ENCODE measurements at places on chromosomes 2 and 18. TPM values are rescaled to one million over a fixed set of nuclear protein-coding genes. Genes with fewer than 3 reads are reported as not detected.
A peak's percentile ranks its signal among the peaks of the same experiment; 100 is the strongest.

GRCh38 chr2:84904717-84905174 lies 710 bp upstream of the TMSB10 start:
- peak; percentile 85 for DNase-seq

Gene FEV
- not detected for total RNA-seq

Gene EXOC6B
- total RNA-seq: 31.2 TPM

DNA sequence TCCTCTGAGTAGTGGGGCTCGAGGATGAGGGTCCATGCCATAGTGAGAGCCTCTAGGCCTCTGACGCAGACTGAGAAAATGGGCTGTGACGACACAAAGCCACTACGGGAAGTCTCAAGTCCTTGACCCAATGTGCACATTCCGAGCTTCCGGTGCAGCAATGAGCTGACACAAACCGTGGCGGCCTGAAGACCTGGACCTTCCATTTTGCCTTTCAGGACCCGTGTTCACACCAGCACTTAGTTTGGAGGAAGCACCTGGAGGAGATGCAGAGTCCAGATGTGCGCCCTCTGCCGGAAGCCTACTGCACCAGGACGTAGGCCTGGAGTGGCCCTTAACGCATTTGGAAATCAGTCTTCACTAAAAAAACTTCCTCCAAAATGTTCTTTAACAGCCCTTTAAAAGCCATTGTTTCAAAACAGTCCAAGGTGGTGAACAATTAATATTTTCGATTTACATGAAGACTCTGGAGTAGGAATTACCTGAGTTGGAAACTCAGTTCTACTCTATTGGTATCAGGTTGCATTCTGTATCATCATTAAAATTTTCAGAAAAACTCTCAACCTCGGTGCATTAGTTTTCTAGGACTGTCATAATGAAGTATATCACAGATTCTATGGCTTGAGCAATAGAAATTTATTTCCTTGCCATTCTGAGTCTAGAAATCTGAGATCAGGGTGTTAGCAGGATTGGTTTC lies 33.9 kb downstream of the BMP10 start:
- DNase-seq: no peak

GRCh38 chr18:79979843-79980242 lies 8.5 kb downstream of the TXNL4A start:
- no peak for DNase-seq

DNA sequence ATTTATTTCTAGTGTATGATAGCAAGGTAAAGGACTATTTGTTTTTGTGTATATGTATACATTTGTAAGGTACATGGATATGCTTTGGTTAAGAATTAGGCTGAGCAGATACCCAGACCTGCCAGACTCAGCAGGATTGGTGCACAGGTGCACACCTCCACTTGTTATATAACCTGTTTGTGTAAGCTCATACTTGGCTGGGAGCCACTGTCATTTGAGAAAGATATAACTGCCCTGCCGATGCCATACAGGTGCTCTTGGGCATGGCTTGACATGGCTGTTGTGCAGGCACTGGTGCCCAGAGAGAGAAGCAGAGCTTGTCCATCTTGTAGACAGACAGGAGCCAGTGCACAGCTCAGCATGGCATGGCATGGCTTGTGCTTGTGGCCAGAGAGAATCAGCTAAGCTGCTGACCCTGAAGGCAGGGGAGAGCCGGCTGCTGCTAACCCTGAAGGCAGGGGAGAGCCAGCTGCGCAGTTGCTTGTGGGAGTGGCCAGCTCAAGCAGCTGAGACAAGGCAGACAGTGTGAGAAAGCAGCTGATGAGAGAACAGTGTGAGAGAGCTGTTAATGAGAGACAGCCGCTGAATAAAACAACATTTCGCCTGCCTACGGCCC lies 136.5 kb downstream of the RNF144A start:
- DNase-seq: no peak

- no peak for DNase-seq
Observed at GRCh38 chr2:219247678-219248642, 2.7 kb downstream of the STK16 start.

DNA sequence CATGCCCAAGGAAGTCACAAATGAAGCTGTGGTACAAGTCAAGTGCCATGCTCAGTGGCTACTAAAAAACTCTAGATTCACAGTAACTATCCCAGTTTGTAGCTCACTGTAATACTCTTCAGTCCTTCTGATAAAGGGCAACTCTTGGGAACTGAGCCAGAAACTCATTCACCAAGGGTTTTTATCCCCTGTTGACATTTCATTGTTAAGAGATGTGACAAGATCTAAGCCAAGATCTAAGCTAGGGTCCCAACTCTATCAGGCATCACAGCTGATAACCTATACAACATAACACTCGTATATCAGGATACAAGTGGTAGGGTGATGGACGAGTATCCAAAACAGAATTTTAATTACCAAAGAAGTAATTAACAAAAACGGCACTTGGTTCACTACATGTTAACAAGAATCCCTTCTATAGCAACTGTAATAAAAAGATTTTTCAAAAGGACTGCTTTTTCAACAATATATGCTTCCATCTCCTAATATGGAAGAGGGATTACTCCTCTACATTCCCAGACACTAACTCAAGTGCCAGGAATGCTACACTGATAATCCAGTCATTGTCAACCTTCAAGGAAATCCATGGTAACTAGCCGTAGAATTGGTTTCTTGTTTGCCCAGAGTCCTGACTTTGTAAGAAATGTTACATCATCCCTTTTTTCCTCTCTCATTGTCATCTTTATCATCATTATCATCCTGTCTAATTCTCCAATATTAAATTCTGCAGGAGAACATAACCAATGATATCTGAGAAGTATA lies 111.7 kb downstream of the CDH2 start:
- no peak for DNase-seq

- DNase-seq: no peak
Observed at GRCh38 chr2:211751848-211752247, 786.8 kb downstream of the ERBB4 start.

Gene INHA
- 1.4 TPM for total RNA-seq

Gene INSIG2
- 18.3 TPM for total RNA-seq

Gene DPP4
- total RNA-seq: not detected
